ENCODE measurements at places on chromosomes 5 and 9.
A peak's percentile ranks its signal among the peaks of the same experiment; 100 is the strongest.

GRCh38 chr5:160837211-160837610 lies 14.8 kb downstream of the ATP10B start:
- no peak for DNase-seq

DNA sequence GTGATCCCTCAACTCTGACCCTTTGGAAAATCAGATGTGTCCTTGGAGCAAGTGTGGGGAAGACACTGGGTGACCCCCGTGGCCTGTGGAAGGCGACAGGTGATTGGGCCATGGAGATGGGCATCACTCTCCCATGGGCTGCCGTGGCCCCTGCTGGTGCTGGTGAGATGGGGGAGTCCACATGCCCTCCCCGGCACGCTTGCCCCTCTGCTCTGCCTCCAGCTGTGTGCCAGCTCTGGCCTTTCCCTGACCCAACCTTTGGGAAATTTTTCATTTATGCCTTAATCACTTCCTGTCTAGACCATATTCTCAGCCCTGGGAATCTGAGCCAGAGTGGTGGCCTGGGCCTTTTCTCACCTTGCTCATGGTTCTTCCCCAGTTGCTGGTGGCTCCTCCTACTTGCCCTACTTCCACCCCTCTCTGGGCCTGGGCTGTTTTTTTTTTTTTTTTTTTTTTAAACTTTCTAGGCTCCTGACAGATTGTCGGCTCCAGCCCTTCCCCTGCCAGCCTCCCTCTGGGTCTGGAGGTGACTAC lies 56.6 kb downstream of the RGS3 start:
- DNase-seq, result peak; percentile 74

DNA sequence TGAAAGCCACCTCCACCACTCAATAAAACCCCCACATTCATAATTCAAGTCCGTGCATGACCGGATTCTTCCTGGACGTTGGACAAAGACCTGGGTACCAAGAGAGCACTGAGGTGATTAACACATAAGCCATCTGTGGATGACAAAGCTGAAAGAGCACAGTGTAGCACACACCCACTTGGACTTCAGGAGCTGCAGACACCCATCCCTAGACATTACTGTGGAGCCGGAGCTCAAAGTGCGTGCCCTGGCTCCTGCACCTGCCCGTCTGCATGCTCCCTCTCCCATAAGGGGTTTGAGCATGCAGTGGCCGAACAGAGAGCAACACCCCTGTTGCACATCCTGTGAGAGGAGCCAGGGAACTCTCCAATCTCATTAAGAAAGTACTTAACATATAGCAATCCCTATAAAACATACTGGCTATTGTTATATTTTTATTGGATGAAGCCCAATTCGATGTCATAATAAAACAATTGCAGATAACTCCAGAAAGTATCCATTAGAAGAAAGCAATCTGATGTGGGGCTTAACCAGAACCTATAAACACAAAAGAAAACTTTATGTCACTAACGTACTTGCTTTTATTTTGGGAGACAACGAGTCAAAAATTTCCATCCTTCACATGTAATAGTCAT lies 1174.2 kb upstream of the C9orf72 start:
- no peak for DNase-seq

DNA sequence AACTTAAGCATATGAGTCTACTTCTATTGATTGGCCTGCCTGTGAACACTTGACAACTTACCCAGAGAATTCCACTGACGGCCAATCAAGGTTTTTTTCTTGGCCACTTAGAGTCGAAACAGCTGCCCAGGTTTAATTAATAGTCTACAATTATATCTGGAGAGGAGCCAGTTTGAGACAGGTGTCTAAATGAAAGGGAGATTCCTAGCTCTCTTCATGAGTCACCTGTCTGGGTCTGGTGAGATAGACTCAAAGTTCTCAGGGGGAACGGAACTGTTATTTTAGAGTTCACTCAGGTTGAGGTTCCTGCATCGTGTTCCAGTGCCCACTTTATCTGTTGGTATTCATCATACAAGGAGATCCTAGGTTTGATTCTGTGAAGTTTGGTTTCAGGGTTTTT lies 111.0 kb downstream of the CD180 start:
- peak; percentile 4 for DNase-seq

GRCh38 chr9:71552480-71552879 lies 215.8 kb downstream of the CEMIP2 start:
- no peak for DNase-seq

DNA sequence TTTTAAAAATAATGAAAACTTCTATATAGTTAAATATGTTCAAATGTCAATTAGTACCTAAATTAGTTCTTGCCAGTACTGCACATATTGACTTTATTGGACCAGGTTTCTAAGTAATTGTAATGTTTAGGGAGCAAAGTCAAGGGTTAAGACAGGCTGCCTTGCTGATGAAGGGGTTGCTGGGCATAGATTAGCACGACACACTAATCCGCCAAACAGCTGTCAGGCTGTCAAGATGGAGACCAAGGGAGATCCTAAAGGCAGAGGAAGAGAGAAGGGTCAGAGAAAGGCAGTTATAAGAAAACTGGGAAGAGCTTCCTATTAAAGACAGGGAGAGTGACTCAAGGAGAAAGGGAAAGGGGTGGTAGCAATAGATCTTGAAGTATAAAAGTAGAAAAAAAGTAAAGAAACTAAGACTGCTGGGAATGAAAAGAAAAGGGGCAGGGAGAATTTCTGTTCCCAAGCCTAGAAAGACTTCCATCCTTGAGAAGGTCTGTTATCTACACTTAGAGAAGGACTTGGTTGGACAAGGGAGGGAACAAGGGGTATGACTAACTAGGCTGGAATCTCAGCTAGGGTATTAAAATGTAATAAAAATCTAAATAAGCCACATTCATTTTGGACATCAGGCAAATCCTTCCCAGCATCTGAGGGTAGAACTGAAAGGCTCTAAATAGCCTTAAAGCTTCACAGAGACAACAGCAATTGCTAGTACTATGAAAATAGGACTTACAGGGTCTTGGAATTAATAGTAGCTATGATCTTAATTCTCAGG lies 188.7 kb downstream of the FBXL17 start:
- no peak for DNase-seq

DNA sequence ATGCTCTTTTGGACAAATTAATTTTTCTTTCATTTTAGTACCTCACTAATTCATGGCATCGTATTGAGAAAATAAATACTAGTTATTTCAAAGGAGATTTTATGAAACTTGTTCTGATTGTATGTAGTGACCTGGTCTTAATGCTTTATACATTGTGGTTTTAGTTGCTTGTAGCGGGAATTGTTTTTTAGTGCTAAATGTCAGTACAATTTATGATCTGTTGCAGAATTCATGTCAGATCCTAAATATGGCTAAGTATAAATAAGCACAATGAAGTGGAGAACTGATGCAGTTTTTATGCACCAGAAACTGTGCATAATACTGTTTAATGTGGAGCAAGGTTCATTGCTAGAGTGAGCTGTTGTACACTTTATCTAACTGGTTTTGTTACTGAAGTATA lies 308.8 kb downstream of the PJA2 start:
- DNase-seq, result no peak
